DMS53 (cell line): ENCODE measurements at places on chromosomes 6 and 20.

GRCh38 chr6:25035512-25036435 is 100.0 kb upstream of the RIPOR2 start:
- peak; percentile 22 for DNase-seq

DNA sequence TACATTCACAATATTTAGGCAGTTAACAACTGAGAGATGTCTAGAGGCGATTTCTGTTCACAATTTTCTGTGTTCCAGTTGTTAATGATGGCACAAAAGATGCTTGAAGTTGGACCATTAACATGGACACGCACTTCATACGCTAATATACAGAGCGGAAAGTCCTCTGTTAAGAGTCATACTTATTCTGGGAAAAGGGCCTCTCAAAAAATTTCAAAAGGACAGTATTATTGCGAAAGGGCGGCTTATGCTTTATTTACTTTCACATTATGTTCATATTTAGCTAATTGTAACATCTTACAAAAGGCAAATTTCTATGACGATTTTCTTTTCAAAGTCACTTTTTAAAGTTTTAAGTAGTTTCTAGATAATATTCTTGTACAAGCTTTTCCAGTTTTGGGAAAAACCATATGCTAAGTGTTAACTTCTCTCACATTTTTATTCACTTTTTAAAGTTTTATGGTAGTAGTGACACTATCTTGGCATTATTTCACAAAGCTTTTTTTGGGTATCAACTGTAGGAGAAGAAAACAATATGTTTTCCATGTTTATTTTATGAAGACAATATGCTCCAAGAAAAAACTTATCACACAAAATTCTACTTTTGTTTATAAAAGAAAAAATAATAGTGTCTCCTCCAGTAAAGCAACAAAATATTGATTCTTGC is 62.3 kb downstream of the MAP7 start:
- no peak for DNase-seq

DNA sequence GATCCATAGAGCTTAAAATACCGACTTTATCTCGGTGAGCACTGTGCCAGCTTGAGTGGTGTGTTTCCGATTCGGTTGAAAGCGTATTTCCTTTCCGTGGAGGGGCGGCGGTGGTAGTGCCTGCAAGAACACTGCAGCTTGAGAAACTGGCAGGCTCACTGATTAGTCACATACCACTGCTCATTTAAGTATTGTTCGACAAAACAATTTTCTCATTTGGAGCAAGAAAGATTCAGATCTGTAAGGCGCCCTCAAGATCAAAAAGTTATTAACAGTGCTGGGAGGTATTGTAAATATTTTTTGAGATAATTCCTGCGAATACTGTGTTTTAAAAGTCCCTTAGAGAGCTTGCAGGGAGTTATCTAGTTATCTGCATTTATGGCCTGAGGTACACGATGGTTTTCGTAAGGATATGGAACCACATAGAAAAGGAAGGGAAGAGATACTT is 1.3 kb downstream of the MAPK14 start:
- peak; percentile 62 for DNase-seq

GRCh38 chr6:136788069-136788902 is 4.0 kb downstream of the MAP3K5 start:
- no peak for DNase-seq

GRCh38 chr6:42118162-42119001 is 24.0 kb downstream of the C6orf132 start:
- peak; percentile 17 for DNase-seq

DNA sequence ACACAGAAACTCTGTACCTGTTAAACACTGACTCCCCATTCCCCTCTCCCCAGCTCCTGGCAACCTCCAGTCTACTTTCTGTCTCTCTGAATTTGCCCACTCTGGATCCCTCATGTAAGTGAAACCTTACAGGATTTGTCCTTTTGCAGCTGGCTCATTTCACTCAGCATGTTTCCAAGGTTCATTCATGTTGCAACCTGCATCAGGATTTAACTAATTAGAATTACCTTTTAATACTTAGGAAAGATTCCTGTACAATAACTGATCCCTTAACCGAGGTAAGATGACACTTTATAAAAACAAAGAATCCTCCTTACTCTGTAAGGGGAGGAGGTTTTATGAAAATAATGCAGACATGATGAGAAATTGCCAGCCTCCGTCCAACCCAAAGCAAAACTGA is 113.1 kb upstream of the MTHFD1L start:
- no peak for DNase-seq

DNA sequence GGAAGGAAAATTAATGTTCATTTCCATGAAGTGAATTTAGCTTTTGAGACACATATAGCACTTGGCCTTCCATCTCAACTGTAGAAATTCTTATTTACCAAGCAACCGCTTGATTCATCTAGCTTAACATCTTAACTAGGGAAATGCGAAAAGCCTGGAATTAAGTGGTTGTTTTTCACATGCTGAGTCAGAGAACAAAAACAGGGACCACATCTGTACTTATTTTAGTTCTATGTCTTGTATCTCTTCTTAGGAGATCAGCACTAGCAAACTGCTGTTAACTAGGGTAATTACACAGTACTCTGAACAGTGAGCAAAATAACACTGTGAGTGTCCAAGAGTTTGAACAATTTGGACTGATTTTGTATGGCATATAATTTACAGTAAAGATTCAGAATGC is 590.9 kb upstream of the NRSN1 start:
- DNase-seq = no peak

- DNase-seq = peak; percentile 70
Measured at GRCh38 chr6:33815854-33816253, 12.1 kb upstream of the MLN start.

GRCh38 chr20:8344106-8344505 is 212.0 kb downstream of the PLCB1 start:
- DNase-seq = no peak

- DNase-seq = no peak
Measured at GRCh38 chr20:24701027-24701426, 231.6 kb downstream of the SYNDIG1 start.

- DNase-seq = no peak
Measured at GRCh38 chr6:6919173-6919572, 188.6 kb upstream of the RREB1 start.

DNA sequence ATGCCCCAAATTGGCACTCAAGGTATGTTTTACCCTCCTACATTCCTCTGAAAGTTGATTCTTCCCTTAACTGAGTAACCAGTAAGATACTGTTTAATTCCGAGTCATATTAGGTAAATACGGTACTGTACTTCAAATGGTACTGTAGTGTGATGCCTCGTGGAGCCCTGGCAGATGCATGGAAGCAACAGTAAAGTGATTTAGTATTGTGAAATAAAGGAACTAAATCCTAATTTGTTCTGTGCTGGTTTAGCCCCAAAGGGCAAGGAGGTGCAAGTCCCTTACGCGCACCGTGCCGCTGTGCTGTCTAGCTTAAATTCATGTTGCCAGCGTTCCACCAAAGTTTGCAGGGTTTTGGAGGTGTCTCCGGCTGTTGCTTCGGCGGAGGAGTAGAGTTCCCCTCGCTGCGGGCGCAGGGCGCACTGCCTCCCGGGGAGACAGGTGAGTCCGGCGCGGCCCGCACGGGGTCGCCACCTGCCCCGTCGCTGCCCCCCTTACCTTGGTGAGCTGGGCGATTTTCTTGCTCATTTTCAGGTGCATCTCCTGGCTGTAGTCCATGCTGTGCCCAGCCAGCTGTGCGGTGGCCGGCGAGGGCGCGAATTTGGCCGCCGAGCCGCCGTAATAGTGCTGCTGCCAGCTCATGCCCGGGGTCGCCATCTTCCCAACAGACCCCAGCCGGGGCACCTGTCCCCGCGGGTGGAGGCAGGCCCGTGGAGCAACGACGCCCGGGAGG is 655 bp downstream of the FAM184A start:
- DNase-seq = peak; percentile 61

GRCh38 chr6:119612911-119613381 is 263.4 kb upstream of the MAN1A1 start:
- DNase-seq = no peak

DNA sequence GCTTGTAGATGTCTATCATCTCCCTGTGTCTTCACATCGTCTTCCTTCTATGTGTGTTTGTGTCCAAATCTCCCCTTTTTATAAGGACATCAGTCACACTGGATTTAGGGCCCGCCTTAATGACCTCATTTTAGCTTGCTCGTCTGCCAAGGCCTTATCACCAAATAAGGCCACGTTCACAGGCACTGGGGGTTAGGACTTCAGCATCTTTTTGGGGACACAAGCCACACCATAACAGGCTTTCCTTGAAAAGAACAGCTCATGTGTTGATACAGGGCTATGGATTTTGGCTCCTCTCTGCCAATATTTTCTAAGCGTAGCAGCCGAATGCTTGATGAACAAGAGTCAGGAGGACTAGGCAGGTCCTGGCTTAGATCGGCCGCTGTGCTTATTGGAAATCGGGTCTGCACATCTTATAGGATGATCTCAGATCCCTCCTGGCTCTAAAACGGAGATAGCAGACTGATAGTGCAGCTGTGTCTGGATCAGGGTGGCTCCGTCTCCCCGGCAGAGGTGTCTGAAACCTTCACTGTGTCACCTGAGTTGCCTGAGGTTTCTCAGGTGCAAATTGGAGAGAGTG is 16.2 kb upstream of the TMEM181 start:
- DNase-seq = no peak

DNA sequence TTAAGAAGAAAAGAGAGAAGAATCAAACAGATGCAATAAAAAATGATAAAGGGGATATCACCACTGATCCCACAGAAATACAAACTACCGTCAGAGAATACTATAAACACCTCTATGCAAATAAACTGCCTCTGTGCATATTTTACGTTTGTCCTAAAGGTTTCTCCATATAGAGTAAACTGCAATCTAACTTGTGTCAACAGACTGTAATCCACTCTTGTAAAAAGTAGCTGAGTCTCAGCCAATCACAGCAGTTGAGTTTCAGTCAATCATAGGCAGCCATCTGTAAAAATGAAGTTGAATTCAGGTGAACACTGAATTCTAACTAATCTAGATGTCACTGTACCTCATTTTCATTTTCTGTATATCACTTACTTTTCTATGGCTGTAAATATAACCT is 112.2 kb upstream of the SYNCRIP start:
- peak; percentile 47 for DNase-seq

GRCh38 chr6:65761890-65762289 is 54.9 kb upstream of the EYS start:
- no peak for DNase-seq

- DNase-seq = no peak
Measured at GRCh38 chr6:125959041-125959440, 2.5 kb downstream of the HINT3 start.

- no peak for DNase-seq
Measured at GRCh38 chr20:45647441-45648050, 16.5 kb upstream of the WFDC9 start.

- DNase-seq = peak; percentile 84
Measured at GRCh38 chr6:6856538-6857523, 250.9 kb upstream of the RREB1 start.

- DNase-seq = peak; percentile 3
Measured at GRCh38 chr6:113277111-113277510, 580.0 kb upstream of the MARCKS start.

DNA sequence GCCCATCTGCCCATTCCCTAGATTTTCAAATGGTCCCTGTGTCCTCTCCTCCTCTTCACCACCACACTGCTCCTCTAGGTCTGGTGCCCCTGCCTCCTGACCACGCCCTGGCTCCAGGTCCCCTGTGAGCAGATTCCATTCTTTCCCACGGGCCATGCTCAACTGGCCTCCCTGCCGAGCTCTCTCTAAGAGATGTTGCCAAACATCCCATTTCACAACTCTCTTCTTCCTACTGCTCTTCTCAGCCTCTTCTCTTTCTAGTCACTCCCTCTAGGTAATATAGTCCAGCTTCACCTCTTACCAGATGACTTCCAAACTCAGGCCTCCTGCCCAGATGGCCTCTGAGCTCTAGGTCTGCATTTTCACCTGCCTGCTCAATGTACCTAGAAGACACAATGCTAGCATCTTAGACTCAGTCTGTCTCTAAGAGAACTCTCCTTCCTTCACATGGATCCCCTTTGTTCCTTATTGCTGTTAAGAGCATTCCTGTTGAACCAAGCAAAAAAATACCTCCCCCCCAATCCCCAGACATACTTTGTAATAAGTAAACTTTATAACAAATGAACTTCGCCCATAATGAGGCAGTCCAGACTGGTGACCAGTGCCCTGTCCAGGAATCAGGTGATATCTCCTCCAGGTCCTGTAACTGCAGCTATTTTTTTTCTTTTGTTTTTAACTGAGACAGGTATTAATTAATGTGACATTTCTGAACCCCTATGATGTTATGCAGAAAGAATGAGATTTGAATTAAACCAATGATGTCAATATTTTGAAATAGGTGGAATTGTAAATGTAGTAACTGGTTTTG is 79.0 kb downstream of the LYRM4 start:
- no peak for DNase-seq

- peak; percentile 24 for DNase-seq
Measured at GRCh38 chr6:38632490-38632889, 7.2 kb downstream of the BTBD9 start.

DNA sequence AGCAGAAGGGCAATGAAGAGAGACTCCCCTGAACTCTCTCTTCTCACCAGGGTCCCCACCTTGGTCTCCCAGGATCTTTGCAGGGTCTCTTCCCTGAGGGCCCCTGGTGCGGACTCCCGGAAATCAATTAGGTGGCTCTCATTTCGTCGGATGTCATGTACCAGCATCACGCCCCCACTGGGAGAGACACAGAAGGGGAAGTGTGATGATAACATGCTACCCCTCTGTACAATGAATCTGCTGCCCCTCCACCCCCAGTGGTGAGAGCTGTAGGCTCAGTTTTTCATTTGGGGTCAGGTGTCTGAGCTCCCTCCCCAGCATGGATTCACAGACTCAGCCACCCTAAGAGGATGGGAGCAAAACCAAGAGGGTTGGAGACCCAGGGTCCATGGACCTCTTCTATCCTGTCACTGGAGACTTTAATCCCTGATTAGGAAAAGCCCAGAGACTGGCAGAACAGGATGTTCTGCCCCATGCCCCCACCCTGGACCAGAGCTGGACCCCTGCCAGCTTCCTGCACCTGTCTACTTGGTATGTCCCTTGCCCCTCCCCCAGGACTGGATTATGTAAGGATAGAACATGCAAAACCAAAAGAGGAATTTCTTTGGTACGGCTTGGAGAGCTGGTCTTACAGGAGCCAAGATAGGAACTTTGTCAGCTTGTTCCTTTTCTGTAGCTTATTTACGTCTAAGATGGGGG is 11.1 kb downstream of the GGT7 start:
- peak; percentile 92 for DNase-seq

DNA sequence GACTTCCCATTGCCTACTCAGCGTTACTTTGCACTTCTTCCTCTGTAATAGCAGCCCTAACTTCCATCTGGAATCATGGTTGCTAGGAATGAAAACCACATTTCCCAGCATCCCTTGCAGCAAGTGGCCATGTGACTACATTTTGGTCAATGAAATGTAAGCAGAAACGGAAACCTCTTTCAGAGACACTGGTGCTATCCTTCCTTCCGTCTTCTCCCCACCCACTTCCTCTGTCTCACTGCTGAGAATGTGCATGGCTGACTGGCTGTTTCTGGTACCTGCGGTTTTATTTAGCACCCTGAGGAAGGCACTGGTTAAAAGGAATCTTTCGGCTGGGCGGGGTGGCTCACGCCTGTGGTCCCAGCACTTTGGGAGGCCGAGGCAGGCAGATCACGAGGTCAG is 107.4 kb downstream of the SCML4 start:
- DNase-seq = peak; percentile 21
